Progenitor cell of endocrine pancreas (in vitro differentiated cells): ENCODE measurements at places on chromosomes 2 and 18.

DNA sequence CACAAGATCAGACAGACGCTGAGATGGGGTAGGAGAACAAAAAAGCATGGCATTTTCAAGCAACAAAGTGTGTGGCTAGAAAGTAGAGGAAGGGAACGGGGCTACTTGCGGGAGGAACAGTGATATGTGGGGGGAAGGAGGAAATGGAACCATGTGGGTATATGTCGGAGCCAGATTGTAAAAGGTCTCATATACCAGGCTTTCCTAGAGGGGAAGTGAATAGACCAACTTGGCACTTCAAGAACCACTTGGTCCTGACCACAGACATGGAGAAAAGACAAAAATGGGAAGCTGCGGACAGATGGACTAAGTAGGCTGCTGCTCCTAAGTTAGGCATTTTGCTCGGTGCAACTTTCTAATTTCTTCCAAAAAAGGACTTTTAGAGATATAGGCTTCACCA is 196.0 kb downstream of the DCC start:
- DNase-seq, result no peak

GRCh38 chr18:49917742-49918141 is 104.4 kb upstream of the ACAA2 start:
- DNase-seq, result no peak

DNA sequence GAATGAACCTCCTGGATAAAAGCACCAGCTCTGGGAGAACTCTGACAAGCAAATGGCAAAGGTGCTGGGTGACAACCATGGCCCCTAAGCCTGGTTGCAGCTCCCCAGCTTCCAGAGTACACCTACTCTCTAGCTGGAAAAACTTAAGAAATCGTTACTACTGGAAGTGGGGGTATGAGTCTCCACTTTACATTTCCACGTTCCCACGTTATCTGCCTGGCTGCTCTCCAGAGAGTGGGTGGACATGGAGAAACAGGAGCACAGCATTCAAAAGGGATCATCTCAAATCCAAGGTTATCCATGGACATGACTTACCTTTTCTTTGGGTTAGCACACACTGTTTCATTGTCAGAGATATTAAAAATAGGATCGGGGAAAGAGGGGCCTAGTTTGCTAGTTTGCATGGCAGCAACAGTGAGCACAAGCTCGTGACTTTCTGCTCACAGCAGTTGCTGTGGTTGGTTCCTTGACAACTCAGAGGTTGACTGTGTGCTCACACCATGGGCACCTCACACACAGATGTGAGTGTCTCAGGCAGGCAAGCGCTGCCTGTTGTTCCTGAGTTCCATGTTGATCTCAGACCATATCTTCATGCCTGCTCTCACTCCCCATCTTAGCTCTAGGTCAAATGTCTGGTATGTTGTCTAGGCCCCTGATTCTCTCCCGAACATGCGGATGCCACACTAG is 32.5 kb downstream of the PTPN18 start:
- no peak for DNase-seq

GRCh38 chr18:3401669-3402620 is 48.0 kb upstream of the TGIF1 start:
- DNase-seq, result no peak

- DNase-seq, result no peak
These were observed 25.9 kb upstream of the YES1 start for GRCh38 chr18:837922-838321.

DNA sequence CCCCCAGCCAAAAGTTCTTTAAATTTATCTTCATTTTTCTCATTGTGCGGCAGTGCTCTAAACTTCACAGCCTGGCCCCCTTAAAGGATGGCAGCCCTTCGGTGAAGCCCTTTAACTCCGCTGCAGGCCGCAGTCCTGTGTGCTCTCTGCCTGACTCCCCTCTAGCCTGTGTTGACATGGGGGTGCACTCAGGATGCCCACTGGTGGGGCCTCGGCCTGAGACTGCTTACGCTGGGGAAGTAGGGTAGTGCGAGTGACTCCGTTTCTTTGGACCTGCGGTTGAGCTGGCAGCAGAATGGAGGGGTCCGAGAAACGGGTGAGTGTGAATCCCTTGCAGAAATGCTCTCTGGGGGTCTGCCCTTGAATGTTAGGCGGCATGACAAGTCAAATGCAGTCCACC is 5.6 kb downstream of the RAB12 start:
- no peak for DNase-seq
